Activated CD8-positive, alpha-beta memory T cell treated with anti-CD3 and anti-CD28 coated beads for 1 hour (primary cell): ENCODE measurements at places on chromosomes 3 and 15.

- no peak for DNase-seq
These were observed 17.6 kb upstream of the PLA2G4D start for GRCh38 chr15:42111924-42112323.

DNA sequence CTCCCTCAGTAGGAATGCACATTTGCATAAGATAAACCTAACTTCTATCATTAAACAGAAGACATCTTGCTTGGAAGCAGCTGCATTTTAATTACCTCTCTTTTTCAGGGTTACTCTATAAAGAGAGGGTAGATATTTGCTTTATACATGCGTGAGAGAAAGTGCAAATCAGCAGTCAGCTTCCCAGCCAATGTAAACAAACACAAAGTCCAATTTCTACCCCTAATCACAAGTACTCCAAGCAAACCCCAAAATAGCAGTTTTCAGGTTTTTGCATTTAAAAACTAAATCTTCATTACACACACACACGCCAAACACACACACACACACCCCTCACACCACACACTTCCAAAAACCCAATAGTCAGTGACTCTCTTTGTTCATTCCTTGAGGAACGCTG lies 303.9 kb upstream of the ALCAM start:
- no peak for DNase-seq

DNA sequence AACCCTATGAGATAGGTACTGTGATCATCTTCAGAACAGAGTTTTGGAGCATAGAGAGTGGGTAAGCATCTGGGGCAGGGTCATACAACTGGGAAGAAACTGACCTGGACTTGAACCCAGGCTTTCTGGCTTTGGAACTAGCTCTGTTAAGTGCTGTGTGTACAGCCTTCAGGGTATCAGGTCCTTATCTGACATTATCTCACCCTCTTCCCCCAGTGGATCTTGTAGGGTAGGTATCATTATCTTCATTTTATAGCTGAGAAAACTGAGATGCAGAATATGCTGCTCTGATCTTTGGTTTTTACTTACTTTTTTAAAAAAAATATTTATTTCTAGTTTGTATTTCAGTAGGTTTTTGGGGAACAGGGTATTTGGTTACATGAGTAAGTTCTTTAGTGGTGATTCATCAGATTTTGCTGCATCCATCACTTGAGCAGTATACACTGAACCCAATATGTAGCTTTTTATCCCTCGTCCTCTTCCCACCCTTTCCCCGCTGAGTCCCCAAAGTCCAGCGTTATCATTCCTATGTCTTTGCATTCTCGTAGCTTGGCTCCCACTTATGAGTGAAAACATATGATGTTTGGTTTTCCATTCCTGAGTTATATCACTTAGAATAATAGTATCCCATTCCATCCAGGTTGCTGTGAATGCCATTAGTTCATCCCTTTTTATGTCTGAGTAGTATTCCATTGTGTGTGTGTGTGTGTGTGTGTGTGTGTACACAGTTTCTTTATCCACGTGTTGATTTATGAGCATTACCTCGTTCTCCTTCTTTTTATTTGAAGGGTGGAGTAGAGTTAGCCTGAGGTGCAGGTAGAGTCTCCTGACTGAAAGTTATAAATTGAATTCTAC lies 271.2 kb downstream of the PTPRG start:
- DNase-seq: no peak

DNA sequence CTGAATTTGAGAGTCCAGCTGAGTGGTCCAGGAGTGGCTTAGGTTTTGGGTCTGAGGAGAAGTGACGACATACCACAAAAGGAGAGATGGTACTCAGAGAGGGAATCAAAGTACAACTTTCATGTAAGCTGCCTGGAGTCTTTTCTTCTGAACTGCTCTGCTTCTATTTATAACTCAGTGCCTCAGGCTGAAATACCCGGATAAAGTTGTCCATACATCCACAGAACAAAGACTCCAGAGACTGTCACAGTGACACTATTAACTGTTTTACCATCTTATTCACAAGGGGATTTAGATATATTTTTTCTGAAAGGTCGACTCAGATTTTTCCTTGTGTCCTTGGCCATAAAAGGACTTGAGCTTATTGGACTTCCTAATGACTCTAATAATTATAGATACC lies 264.3 kb upstream of the DNAJC19 start:
- DNase-seq: no peak

DNA sequence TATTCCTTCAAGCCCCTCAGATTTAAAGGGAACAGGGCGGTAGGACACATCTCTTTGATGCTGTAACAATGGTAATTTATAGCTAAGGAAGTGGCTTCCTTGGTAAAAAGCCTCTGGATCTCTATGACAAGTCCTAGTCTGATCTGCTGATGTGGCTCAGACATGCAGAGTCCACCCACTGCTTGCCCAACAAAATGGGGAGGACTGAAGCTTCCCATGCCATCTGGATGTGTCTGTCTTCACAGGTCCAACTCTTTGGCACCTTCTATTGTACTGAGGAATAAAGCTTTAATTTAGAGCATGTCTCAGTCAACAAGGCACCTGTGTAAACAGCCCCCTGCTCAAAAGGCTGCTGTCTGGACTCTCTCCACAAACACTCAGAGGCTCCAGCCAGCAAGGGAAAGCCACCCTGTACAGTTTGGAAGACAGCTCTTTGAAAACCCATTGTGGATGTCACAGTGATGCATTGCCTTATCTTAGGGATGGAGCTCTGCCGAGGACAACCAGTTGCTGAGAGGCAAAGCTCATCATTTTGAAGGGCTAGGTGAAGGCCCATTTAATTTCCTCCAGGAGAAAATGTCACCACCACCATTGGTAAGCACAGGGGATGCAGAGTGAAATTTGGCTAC lies 348.6 kb upstream of the GRM7 start:
- DNase-seq: no peak

GRCh38 chr15:91870876-91871537 lies 17.5 kb downstream of the SLCO3A1 start:
- no peak for DNase-seq

DNA sequence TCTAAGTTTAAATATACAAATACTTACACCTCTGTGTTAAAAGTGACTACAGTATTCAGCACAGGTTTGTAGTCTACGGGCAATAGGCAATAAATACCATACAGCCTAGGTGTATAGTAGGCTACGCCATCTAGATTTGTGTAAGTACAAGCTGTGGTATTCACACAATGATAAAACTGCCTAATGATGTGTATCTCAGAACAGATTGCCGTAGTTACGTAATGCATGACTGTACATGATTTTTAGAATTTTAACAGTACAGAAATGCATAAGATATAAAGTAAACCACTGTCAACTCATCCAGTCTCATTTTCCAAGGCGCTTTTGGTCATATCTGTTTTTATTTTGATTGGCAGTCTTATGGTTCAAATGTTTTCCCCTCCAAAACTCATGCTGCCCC lies 365.7 kb downstream of the CTNNB1 start:
- no peak for DNase-seq

DNA sequence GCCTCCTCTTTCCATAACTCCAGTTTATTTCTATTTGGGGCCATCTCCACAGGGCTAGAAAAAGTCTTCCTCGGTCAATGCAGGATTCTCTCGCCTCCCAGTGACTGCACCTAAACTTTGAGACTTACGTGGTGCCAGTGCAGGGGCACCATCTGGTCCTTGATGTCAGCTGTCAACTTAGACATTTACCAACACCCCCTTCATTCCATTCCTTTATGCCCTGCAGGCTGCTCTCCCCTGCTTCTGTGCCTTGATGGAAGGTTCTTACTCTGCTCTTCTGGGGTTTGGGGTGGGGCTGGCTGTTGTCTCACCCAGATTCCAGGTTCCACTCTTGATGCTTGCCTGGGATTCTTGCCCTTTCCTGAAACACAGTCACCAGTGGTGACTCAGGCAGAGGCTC lies 101.8 kb downstream of the ST8SIA2 start:
- no peak for DNase-seq

DNA sequence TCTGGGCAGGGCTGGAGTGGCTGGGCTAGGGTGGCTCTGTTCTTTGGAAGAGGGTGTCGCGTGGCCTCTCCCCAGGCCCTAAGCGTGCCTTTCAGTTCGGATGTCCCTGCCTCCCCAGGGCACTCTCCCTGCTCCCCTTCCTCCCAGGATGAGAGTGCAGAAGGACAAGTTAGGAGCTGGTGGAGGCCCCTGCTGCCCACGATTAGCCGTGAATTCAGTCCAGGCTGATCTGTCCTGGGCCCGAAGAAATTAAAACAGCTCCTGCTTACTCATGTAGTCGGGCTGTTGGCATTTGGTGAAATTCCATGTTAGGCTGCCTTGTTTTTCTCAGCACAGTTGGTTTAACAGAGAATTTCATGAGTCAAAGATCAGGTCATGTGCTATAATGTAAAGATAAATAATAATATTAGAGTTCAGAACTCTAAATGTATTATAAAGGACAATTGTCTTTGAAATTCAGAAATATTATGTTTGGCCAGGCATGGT lies 24.5 kb downstream of the NIPA1 start:
- DNase-seq: no peak

GRCh38 chr3:105700575-105700974 lies 168.2 kb downstream of the CBLB start:
- DNase-seq: no peak

GRCh38 chr3:12809001-12809400 lies 12.5 kb downstream of the CAND2 start:
- no peak for DNase-seq

DNA sequence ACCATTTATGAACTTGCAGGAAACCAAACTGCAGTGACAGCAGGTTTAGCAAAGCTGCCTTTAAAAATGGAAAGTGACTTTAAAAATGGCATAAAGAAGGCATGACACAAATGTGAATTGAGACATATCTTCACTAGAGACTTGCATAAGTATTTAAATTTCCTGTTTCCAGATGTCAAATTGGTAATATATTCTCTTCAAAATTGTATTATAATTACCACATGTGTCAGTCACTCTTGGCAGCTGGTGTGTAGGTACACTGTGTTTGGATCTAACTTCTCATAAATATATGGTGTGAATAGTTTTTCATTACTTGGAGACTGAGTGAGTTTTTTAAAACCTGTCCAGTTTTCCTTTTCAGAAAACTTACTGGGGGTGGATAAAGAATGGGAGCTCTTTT lies 636.2 kb upstream of the SGO1 start:
- DNase-seq: no peak

GRCh38 chr15:87954793-87955192 lies 301.7 kb downstream of the NTRK3 start:
- no peak for DNase-seq

GRCh38 chr3:97430601-97431000 lies 334.0 kb upstream of the ARL6 start:
- no peak for DNase-seq

GRCh38 chr3:8147711-8148110 lies 353.9 kb upstream of the LMCD1 start:
- DNase-seq: no peak

DNA sequence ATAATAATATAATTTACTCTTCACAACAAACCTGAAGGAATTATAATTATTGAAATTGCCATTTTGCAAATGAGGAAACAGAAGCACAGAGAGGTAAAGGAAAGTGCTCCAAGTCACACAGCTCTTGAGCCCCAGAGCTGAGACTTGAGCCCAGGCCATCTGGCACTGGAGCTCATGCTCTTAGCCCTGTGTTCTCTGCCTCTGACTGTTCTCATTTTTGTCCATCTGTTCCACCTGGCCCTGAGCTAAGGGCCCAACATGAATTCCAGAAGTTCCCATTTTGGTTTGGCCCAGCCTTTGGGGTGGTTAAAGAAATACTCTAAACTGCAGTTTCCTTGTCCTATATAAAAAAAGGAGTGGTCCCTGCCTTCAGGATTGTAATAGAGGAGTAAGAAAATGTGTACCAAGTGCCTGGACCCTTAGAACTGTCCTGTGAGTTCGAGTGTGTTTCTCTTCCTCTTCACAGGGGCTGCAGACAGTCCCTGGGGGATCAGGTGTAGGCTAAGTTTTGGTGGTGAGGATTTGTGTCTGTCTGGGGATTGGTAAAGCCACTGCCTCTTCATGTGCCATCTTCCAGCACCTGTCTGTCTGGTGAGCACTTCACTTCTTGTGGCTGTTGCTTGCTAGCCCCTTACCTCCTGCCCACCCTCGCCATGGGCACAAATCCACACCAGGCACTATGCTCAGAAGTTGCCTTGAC lies 91.8 kb downstream of the DNAJB8 start:
- DNase-seq: no peak

DNA sequence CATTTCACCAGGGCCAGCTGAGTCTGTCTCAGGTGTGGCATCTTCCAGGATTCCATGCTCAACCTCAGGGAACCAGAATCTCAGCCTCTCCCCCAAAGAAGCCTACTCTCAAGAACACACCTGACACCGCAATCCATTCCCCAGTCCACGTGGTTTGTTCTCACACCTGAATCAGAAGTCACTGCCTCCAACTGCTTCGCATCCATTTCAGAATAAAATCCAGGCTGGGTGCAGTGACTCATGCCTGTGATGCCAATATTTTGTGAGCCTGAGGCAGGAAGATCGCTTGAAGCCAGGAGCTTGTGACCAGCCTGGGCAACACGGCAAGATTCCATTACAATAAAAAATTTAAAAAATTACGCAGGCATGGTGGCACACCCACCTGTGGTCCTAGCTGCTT lies 212.2 kb downstream of the FOXP1 start:
- no peak for DNase-seq

- DNase-seq: no peak
These were observed 848.0 kb downstream of the TUSC7 start for GRCh38 chr3:117557464-117558090.

DNA sequence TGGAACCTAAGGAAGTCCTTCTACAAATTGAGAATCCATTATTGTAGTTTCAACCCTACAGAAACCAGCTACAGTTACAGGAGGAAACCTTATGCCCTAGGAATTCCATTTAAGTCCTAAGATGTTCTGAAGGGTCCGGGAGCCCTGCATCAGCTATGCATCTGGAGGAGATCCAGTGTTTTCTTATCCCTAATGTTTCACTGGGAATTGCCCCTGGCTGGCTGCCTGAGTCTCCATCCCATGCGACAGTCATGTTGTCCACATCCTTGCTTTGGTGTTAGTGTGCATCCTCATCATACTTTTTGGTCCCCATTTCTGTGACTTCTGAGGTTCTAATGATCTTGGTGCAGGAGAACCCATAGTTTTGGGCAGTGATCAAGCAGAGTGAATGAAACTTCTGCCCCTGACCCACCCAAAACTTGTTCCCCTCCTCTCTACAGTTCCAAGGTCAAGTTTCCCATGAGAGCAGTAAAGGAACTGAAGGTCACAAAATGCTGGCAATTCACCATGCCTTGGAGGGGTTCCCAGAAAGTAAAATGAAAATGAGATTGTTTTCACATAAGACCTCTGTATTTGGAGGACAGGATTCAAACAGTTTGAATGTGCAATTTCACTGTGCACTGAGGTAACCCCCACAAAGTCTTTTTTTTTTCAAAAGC lies 121.9 kb upstream of the PHLDB2 start:
- no peak for DNase-seq

DNA sequence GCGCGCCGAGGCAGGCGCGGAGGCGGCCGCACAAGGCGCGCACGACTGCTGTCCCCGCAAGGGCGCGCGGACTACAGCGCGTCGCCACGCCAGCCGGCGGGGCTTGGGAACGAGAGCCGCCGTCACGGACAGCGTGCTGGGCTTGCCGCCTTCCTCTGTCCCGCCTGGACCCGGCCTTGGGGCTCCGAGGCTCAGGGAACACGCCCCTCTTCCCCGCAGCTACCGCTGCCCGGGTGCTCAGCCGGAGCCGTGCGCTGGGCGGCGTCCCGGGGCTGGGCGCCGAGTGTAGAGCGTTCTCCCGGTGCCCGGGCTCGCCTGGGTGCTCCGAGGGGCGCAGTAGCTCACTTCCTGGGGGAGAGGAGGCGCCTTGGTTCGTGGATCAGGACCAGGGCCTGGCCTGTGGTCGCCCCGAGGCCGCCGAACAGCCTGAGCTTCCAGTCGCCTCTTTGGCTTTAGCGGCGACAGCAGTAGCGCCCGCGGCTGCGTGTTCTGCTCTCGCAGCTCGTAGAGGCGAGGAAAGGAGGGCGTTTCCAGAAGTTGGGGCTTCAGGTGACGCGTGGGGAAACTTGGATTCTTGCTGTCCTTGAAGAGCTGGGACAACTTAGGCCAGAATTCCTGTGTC lies 226.7 kb upstream of the C2CD4B start:
- DNase-seq: no peak
